ENCODE measurements at places on chromosomes 1 and 21. TPM values are rescaled to one million over a fixed set of nuclear protein-coding genes. Genes with fewer than 3 reads are reported as not detected.

- no peak for DNase-seq
- no peaks in the 10 kb centered on the region for H3K4me1 ChIP-seq
- H3K36me3 ChIP-seq, result no peaks in the 10 kb centered on the region
- no peak overlapping the region for H3K27ac ChIP-seq
- H3K4me3 ChIP-seq, result no peak overlapping the region
Measured at GRCh38 chr1:73947009-73947408, 251.0 kb downstream of the LRRIQ3 start.

GRCh38 chr1:173295995-173296394 lies 88.9 kb upstream of the TNFSF4 start:
- DNase-seq, result no peak
- no peaks in the 10 kb centered on the region for H3K27me3 ChIP-seq
- no peaks in the 10 kb centered on the region for H3K36me3 ChIP-seq
- no peak overlapping the region for H3K27ac ChIP-seq
- H3K4me3 ChIP-seq, result no peak overlapping the region

GRCh38 chr21:29953072-29953471 lies 13.3 kb upstream of the GRIK1 start:
- H3K27ac ChIP-seq, result no peak overlapping the region
- no peaks in the 10 kb centered on the region for H3K4me1 ChIP-seq
- no peaks in the 10 kb centered on the region for H3K27me3 ChIP-seq
- no peaks in the 10 kb centered on the region for H3K36me3 ChIP-seq

DNA sequence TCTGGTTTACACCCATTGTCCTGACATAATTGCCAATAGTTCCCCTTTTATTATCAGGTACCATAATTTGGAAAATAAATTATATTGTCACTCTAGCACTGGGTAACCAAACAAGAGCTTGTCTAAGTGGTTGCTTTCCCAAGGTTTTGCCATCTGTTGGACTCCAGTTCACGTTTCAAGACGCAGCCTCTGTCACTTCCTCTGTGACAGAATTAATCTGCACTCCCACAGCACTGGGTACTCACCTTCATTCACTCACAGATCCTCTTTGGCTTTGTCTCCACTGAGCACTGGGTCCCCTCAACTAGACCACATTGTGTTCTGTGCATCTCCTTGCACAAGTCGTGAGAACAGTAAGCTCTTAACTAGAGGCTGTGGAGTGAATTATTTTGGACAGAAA lies 123.6 kb upstream of the JUN start:
- no peak for DNase-seq
- peaks cover 12% of the 10 kb centered on the region for H3K4me1 ChIP-seq
- H3K27me3 ChIP-seq, result no peaks in the 10 kb centered on the region

- H3K36me3 ChIP-seq, result no peaks in the 10 kb centered on the region
- DNase-seq, result no peak
- H3K4me3 ChIP-seq, result no peak overlapping the region
- peaks cover 14% of the 10 kb centered on the region for H3K4me1 ChIP-seq
- no peak overlapping the region for H3K27ac ChIP-seq
Measured at GRCh38 chr1:15328351-15329103, 81.2 kb upstream of the EFHD2 start.

DNA sequence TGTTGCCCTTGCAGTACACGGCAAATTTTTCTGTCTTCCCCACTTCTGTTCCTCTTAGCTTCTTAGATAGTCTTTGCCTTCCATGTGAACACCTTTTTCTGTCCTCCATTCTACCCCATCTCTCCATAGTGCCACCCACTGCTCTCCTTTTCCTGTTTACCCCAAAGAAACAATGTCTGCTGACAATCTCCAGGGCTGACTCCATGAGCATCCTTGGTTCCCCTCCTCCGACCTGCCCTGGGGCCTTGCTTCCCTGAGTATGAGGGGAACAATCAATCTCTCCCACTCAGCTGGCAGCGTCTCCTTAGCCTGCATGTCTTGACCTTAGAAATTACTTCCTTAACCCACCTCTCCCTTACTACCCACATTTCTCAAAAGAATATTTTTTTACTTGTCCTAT lies 12.3 kb upstream of the MYBPHL start:
- H3K27ac ChIP-seq, result no peak overlapping the region
- no peaks in the 10 kb centered on the region for H3K27me3 ChIP-seq
- no peak for DNase-seq
- H3K4me1 ChIP-seq, result no peaks in the 10 kb centered on the region
- no peaks in the 10 kb centered on the region for H3K36me3 ChIP-seq
- H3K4me3 ChIP-seq, result no peak overlapping the region

- no peaks in the 10 kb centered on the region for H3K4me1 ChIP-seq
- H3K4me3 ChIP-seq, result no peak overlapping the region
- DNase-seq, result no peak
- H3K27ac ChIP-seq, result no peak overlapping the region
- no peaks in the 10 kb centered on the region for H3K36me3 ChIP-seq
Measured at GRCh38 chr1:56376188-56376984, 203.0 kb downstream of the PLPP3 start.

- H3K27me3 ChIP-seq, result no peaks in the 10 kb centered on the region
- H3K27ac ChIP-seq, result no peak overlapping the region
- peaks cover 68% of the 10 kb centered on the region for H3K4me1 ChIP-seq
Measured at GRCh38 chr1:202164271-202165037, 4.1 kb upstream of the PTPN7 start.

DNA sequence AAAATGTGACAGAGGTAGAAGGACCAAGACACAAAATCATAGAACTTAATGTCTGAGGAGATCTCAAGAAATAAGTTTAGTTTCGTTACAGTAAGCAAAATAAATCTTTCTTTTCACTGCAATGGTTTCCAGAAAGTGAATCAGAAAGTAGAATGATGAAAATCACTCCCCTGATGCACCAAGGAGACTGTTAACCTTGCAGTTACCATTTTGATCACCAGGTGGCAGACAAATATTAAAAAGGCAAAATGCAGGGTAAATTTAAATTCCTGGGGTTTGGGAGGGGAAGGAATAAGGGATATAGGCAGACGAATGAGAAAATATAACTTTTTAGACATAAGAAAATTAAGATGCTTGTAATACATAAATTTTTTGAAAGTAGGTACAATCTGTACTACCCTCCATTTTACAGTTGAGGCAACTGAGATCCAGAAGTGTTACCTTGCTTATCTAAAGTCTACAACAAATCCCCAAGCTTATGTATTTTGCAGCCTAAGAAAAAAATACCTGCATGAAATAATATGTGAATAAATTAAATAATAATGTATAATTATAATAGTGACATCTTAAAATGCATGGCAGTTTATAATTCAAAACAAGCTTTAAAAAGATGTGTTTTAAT lies 253.2 kb downstream of the CRB1 start:
- H3K4me1 ChIP-seq, result no peaks in the 10 kb centered on the region
- DNase-seq, result peak; percentile 63
- H3K4me3 ChIP-seq, result no peak overlapping the region
- no peaks in the 10 kb centered on the region for H3K36me3 ChIP-seq

- H3K27ac ChIP-seq, result no peak overlapping the region
- H3K27me3 ChIP-seq, result peaks cover 14% of the 10 kb centered on the region
- DNase-seq, result no peak
- peaks cover 4% of the 10 kb centered on the region for H3K4me1 ChIP-seq
- H3K4me3 ChIP-seq, result no peak overlapping the region
Measured at GRCh38 chr1:156359973-156360372, 9.0 kb upstream of the RHBG start.

DNA sequence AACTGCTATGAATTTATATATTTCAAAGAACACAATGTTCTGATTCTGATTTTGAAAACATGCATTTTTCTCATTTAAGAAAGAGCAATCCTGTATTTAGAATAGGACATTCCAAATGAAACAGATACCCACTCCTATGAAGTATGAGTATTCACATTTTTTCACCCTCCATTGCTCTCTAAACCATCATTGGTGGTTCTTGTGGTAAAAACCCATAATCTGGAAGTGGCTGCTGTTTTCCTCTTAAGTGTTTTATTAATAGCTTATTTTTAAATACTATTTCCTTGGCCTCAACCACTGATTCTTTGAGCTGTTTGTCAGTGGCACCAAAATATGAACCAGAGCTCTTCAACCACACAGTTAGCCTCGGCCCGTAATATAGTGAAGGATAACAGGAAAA lies 60.0 kb upstream of the ADAM30 start:
- H3K27ac ChIP-seq, result no peak overlapping the region
- no peaks in the 10 kb centered on the region for H3K27me3 ChIP-seq
- H3K4me3 ChIP-seq, result no peak overlapping the region
- H3K36me3 ChIP-seq, result peaks cover 55% of the 10 kb centered on the region
- DNase-seq, result no peak
- H3K4me1 ChIP-seq, result no peaks in the 10 kb centered on the region

GRCh38 chr1:173127369-173128307 lies 76.9 kb upstream of the TNFSF18 start:
- no peak for DNase-seq
- H3K4me1 ChIP-seq, result peaks cover 5% of the 10 kb centered on the region
- H3K27ac ChIP-seq, result no peak overlapping the region
- no peaks in the 10 kb centered on the region for H3K36me3 ChIP-seq
- H3K27me3 ChIP-seq, result no peaks in the 10 kb centered on the region

GRCh38 chr1:179742717-179743678 lies at the start of gene FAM163A:
Gene FAM163A, plus strand, starts transcription at chr1:179743291. Its CDS starts 69,807 bp downstream, at chr1:179813098.
- no peak within 1 kb of the TSS for H3K4me3 ChIP-seq
- peak; percentile 13 for DNase-seq
- peaks cover 10% of the 10 kb centered on the region for H3K27me3 ChIP-seq
- H3K4me1 ChIP-seq, result no peaks in the 10 kb centered on the region

GRCh38 chr1:99731384-99731783 lies 35.1 kb downstream of the FRRS1 start:
- no peak for DNase-seq
- no peak overlapping the region for H3K27ac ChIP-seq
- no peaks in the 10 kb centered on the region for H3K36me3 ChIP-seq
- H3K4me1 ChIP-seq, result no peaks in the 10 kb centered on the region

- no peak overlapping the region for H3K27ac ChIP-seq
- H3K36me3 ChIP-seq, result peaks cover 13% of the 10 kb centered on the region
- H3K27me3 ChIP-seq, result no peaks in the 10 kb centered on the region
- no peak for DNase-seq
Measured at GRCh38 chr21:44962403-44962966, 22.7 kb downstream of the SLX9 start.

DNA sequence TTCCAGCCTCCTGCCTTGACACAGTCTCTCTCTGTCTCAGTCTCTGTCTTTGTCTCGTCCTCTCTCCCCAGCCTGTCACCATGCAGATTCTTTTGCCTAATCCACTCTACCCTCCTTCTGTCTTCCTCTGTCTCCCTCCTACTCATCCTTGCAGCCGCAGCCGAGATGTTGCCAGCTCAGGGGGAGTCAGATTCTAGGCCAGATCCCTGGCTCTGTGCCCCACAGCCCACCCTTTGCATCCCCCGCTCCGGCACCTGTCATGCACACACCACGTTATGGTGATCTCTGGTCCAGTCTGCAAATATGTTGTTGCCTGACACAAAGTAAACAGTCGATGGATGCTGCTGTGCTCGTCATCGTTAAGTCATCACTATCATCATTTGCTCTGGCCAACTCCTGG lies 35.5 kb upstream of the IGSF21 start:
- no peaks in the 10 kb centered on the region for H3K36me3 ChIP-seq
- DNase-seq, result no peak
- H3K4me1 ChIP-seq, result no peaks in the 10 kb centered on the region
- no peak overlapping the region for H3K27ac ChIP-seq
- H3K27me3 ChIP-seq, result no peaks in the 10 kb centered on the region
- no peak overlapping the region for H3K4me3 ChIP-seq

DNA sequence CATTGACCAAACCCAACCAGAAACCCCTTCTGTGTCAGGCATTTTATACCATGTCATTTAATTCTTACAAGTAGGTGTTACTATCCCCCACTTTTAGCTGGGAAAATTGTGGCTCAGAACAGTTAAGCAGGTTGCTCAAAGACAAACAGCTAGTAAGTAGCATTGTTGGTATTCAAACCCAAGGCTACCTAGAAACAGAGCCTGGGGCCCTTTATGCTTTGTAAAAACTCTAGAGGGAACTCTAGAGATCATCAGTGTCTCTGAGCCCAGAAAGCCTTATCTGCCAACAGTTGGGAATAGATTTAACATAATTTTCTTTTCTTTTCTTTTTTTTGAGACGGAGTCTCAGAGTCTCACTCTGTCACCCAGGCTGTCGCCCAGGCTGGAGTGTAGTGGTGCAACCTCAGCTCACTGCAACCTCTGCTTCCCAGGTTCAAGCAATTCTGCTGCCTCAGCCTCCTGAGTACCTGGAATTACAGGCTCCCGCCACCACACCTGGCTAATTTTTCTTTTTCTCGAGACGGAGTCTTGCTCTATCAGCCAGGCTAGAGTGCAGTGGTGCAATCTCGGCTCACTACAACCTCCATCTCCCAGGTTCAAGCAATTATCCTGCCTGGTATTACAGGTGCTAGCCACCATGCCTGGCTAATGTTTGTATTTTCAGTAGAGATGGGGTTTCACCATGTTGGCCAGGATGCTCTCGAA lies 48.5 kb upstream of the OSBPL9 start:
- peaks cover 11% of the 10 kb centered on the region for H3K4me1 ChIP-seq
- DNase-seq, result no peak
- H3K36me3 ChIP-seq, result no peaks in the 10 kb centered on the region
- H3K4me3 ChIP-seq, result no peak overlapping the region
- no peak overlapping the region for H3K27ac ChIP-seq

DNA sequence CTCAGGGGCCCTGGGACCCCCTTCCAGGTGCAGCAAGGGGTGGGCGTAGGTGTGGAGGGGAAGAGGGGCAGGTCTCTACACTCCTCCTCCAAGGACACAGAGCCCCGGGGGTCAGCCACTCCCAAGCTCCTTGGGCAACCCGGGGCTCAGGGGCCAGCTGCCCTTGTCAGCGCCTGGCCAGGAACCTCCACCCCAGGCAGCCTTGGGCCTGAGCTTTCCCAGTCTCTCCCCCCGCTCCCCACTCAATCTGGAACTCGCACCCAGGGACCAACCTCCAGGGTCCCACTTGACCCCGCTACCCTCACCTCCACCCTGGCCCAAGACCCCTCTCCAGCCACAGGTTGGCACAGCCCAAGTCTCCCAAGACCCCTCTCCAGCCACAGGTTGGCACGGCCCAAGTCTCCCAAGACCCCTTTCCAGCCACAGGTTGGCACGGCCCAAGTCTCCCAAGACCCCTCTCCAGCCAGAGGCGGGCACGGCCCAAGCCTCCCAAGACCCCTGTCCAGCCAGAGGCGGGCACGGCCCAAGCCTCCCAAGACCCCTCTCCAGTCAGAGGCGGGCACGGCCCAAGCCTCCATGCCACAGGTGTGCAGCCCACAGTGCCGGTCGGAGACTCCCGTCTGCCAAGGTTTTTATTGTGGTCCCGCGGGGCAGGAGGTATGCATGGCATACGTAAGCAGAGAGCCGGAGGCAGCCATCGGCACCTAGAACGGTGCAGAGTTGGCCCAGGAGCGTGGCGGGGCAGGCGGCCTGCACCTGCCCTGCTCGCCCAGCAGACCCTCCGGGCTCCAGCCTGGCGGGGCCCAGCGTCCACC lies 3.0 kb downstream of the TNFRSF4 start:
- peaks cover 99% of the 10 kb centered on the region for H3K4me1 ChIP-seq
- no peaks in the 10 kb centered on the region for H3K27me3 ChIP-seq
- H3K36me3 ChIP-seq, result no peaks in the 10 kb centered on the region
- no peak overlapping the region for H3K27ac ChIP-seq
- DNase-seq, result peak; percentile 17

Gene TDRD5
- not detected for total RNA-seq

Gene LCE2A
- not detected for total RNA-seq

Gene AQP10
- 0.82 TPM for total RNA-seq

Gene INAVA
- 0.13 TPM for total RNA-seq

Gene ZYG11B
- 7.4 TPM for total RNA-seq

Gene PAPPA2
- total RNA-seq, result not detected

Gene NIPAL3
- 16.6 TPM for total RNA-seq

All from natural killer cell (primary cell).